ENCODE measurements at places on chromosomes 1 and 21. TPM values are rescaled to one million over a fixed set of nuclear protein-coding genes. Genes with fewer than 3 reads are reported as not detected.

The PADI1 gene
- 0.18 TPM for total RNA-seq

The IL12RB2 gene
- not detected for total RNA-seq

The CELA2B gene
- not detected for total RNA-seq

The UMODL1 gene
- not detected for total RNA-seq

The OR6K6 gene
- not detected for total RNA-seq

The CYP2J2 gene
- 0.32 TPM for total RNA-seq

The NID1 gene
- 62.6 TPM for total RNA-seq

The ASAP3 gene
- total RNA-seq: 19.9 TPM

The GJA9 gene
- not detected for total RNA-seq

The VASH2 gene
- 1.4 TPM for total RNA-seq

The S100A1 gene
- total RNA-seq: under 0.01 TPM

The C1orf167 gene
- total RNA-seq: not detected

The RHBDL2 gene
- total RNA-seq: 3.8 TPM

The TNFRSF1B gene
- total RNA-seq: 3.0 TPM

The LCE1E gene
- total RNA-seq: 0.42 TPM

The SPATA6 gene
- 3.9 TPM for total RNA-seq
